ENCODE measurements at places on chromosomes 12 and 14.

GRCh38 chr12:7605900-7606465, 59.7 kb downstream of the APOBEC1 start:
- DNase-seq: no peak

DNA sequence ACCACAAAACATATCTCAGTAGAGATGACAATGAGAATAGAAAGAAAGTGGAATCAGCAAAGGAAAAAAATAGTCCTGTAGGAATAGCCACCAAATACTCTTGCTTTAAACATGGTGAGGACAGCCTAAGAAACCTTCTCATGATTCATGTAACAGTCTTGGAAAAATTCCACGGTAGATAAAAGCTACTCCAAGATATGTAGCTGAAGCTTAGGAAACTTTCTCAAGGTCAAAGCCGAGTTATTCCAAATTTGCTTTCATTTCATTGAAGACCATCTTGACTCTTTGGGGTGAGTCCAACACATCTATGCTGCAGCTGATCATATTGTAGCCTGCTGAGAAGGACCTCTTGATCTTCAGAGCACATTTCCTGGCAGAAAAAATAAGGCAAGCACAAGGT, 157.6 kb downstream of the PAH start:
- DNase-seq: no peak

DNA sequence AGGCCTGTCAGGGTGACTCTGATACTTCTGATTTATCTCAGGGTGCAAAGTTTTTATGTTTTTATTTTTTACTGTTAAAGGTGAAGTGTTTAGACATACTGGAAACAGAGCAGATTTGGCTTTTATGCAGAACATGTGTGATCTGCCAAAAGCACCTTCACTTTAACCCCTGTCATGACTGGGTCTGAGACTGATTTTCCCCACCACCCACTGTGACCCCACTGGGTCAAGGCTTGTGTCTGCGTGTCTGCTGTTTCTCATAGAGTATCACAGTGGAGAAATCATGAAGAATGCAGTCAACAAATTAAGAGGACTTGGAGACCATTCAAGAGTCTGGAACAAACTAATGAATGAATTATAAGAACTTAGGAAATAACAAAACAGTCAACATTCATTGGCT, 131.2 kb downstream of the SPTSSA start:
- no peak for DNase-seq

DNA sequence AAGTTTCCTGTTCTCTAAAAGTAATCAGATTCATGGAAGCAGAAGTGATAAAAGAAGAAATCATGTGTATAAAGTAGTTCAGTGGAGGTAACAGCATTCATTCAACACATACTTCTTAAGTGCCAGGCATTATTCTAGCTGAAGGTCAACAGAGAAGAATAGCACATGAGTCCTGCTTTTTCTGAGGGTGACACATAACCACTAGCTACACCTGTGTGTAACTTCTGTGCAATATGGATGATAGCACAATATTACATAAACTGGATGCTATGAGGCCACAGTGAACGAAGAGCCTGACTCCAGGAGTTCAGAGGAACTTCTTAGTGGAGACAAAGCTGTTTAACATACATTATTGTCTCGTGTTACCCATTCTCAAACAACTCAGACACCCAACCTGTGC, 114.3 kb upstream of the PCED1B start:
- DNase-seq: no peak

DNA sequence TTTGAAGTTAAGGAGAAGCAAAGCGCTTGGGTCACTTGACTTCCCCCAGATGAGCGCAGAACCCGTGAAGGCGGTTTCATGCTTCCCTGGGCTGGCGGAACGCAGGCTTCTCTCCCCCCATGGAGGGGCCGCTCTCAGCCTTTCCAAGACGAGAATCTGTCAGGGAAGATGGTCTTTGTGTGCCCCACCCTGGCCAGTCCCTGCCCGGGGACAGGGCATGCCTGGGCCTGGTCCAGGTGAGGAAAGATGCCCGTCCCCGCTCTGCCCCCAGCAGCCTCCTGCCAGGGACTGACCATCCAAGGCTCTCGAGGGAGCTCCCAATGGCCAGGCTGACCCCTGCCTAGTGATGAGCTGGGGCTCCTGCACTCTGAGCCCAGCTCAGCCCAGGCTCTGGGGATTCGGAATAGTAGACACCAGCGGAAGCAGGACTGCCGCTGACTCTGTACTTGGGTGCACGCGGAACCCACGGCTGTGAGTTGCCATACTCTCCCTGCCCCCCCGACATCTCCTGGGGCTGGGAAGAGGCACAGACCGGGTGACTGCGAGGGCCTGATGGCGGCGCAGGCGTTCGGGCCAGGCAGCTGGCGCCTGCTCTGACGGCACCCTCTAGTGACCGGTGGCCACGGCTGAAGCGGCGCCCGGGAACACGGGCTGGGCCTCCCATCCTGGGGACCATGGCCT, 142.2 kb upstream of the FKBP4 start:
- DNase-seq: no peak

GRCh38 chr12:46554460-46554859, 181.9 kb upstream of the SLC38A2 start:
- DNase-seq: no peak

DNA sequence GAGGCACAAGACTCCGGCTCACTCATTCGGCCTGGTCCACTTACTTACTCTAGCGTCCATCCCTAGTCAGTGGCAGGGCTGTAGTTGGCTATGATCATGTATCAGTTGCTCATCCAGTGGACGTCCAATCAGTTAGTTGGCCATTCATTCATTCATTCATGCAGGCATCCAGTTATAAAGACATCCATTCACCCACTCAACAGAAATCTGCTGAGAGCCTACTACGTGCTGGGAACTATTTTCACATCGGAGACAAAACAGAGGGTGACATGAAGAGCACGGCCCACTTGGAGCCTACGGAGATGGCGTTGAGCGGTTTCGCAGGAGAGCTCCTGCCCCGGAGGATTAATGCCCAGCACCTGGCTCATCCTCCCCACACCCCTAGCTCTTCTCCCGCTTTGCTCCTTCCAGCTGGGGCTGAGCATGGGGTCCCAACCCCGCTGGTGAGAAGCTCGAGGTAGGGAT, 49.7 kb downstream of the SNAPC1 start:
- no peak for DNase-seq

GRCh38 chr12:79873201-79873600, 61.7 kb downstream of the PPP1R12A start:
- no peak for DNase-seq

- no peak for DNase-seq
Measured at GRCh38 chr12:56333197-56333678, 562 bp downstream of the PAN2 start.

GRCh38 chr14:90398841-90399540, 2.2 kb downstream of the CALM1 start:
- no peak for DNase-seq

GRCh38 chr12:19369691-19370148, 69.6 kb upstream of the AEBP2 start:
- no peak for DNase-seq

DNA sequence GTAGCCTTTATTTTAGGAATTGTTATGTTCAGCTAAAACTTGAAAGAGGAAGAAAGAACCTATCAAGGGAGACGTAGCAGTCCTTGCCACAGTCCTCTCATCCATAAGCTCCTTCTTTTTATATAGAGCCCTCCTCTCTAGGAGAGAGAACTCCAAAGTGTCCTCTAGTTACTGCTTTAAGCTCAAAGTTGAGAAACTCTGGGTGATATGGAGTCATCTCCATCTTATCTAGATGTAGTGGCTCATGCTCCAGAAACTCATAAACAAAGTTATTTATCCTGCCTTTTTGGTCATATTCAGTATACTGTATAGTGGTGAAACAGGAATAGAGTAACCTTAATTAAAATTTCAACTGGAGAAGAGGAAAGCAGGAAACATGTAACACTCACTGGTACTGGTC, 90.4 kb upstream of the ATF7IP start:
- no peak for DNase-seq

GRCh38 chr14:95264271-95264973, 55.3 kb downstream of the CLMN start:
- no peak for DNase-seq

DNA sequence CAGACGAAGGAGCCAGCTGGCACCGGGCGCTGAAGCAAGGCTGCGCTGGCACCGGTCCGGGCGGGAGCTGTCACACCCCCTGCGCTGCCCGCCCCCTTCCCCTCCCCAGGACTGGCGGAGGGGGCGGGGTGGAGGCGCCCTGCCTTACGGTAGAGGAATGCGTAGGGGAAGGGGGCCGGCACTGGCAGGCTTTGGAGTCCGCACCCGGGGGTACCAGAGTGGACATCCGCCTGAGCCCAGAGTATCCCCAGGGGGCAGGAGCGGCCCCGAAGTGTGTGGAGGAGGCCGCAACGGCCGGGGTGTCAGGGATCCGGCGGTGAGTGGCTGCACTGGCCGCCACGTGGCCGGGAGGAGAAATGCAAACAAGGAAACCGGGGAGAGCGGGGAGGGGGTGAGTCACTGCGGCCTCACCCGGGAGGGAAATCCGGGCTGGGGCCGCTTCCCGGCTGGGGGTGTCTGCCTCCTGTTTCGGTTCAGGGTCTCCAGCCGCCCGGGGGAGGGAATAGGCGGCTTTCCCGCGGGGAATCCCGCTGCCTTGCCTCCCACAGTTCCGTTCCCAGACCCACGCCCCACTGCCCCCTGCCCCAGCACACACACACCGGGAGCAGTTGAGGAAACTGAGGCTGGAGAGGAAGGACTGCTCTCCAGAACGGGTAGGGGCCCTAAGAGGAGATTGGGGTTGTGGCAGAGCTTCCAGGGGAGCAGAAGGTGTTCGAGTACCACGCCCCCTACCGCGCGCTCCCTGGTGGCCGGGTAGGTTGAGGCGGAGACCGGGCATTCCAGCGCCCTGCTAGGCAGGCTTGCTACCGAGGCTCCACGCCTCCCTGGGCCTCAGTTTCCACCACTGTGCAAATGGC, at the start of gene RAPGEF3:
TSS of gene RAPGEF3 (minus strand) at position 47 of the 857 bp plus-strand sequence. CDS start 324 bp downstream, outside the sequence.
- DNase-seq: peak; percentile 71

- DNase-seq: no peak
Measured at GRCh38 chr14:43307836-43308235, 1199.2 kb downstream of the FSCB start.

DNA sequence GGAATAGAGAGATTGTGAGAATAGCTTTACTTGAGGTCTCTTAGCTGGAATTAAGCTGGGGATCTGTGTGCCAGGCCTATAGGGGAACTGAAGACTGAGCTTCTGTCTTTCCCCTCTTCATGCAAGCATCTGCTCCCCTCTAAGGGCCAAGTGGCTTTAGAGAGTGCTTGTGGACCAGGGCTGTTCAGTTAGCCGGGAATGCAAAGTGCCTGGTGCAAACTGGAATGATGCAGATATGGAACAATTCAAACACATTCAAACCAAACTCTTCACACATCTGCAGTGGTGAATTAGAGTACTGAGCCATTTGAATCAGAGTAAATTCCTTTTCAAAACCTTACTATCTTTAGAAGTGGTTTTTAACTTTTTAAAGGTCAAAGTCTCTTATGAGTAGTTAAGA, 99.0 kb downstream of the LIN7A start:
- DNase-seq: no peak

All from activated naive CD4-positive, alpha-beta T cell treated with Interleukin-2 at 50 U/mL for 16 hours (primary cell).